ENCODE measurements at places on chromosomes 4 and X.

DNA sequence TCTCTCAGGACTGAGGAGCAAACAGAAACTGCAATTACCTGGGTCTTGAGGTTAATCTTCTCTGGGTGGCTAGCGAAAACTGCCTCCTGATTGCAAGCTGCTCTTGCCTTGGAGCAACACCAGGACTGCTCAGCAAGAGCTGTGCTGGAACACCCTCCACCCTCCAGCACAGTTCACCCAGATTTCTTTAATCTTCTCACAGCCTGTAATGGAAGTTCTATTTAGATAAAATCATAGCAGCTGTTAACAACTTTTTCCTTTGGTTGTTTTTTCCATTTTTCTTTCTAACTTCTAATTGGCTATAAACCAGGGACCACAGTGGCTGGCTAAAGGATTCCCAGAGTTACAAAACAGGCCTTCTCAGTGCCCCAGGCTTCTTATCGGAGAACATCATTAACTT, 36.3 kb downstream of the OPHN1 start:
- no peak for DNase-seq

- DNase-seq: no peak
These were observed 68.0 kb upstream of the STIM2 start for GRCh38 chr4:26792639-26793038.

DNA sequence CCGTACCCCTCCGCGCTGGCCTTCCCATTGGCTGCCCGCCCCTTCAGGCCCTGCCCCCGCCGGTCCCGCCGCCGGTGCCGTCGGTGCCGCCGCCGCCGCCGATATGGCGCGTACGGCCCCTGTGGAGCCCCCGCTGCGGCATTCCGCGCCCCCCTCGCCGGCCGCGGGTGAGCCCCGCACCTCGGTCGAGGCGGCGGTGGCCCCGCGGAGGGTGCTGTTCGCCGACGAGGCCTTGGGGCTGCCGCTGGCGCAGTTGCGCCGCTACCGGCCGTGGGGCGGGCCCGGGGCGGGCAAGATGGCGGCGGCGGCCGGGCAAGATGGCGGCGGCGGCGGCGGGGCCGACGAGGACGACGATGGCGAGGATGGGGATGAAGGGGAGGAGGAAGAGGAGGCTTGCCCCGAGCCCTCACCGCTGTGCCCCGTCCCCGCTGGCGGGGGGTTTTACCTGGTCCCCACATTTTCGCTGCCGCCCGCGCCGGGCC, at the start of gene PPP1R3F:
Gene PPP1R3F (plus strand): TSS at position 27 of the 482 bp plus-strand sequence. CDS start 77 bp downstream, at position 104.
- peak; percentile 24 for DNase-seq

DNA sequence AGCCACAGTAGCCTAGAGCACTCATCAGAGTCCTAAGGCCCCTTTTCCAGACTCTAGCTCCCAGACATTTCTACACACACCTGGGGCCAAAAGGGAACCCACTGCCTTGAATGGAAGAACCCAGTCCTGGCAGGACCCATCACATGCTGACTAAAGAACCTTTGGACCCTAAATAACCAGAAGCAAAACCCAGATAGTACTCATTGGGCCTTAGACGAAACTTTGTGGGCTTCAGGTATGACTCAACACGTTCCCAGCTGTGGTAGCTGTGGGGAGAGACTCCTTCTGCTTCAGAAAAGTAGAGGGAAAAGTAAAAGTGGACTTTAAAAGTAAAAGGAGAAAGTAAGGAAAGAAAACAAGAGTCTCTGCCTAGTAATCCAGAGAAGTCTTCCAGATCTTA, 311.5 kb downstream of the OPHN1 start:
- DNase-seq: no peak

GRCh38 chr4:152690706-152691651, 11.2 kb upstream of the TMEM154 start:
- no peak for DNase-seq

GRCh38 chr4:41217374-41217773, 3.0 kb upstream of the APBB2 start:
- no peak for DNase-seq

- DNase-seq: no peak
These were observed 136.6 kb downstream of the NHS start for GRCh38 chrX:17511556-17511955.
